NCI-H226 (cell line): ENCODE measurements at places on chromosomes 3 and 15.

DNA sequence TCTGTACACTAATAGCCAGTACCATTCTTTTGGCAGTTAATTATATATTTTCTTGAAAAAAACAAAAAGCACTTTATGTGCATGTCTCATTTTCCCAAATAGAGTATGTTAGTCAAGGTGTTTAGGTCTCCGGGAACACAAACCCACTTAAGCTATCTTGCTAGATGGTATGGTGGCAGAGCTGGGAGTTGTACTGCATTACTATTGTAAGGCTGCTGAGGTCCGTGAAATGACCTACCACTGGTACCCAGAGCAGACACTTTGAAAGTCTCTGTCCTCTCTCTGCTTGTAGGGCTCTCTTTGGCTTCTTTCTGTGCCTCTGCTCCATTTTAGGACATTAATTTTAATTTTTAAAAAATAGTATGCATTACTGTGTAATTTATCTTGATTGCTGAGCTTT, 8.8 kb downstream of the TMOD3 start:
- DNase-seq = no peak

- DNase-seq = no peak
Measured at GRCh38 chr3:123876858-123877257, 7.3 kb downstream of the MYLK start.

- DNase-seq = peak; percentile 99
Measured at GRCh38 chr15:87877114-87877810, 379.3 kb downstream of the NTRK3 start.

DNA sequence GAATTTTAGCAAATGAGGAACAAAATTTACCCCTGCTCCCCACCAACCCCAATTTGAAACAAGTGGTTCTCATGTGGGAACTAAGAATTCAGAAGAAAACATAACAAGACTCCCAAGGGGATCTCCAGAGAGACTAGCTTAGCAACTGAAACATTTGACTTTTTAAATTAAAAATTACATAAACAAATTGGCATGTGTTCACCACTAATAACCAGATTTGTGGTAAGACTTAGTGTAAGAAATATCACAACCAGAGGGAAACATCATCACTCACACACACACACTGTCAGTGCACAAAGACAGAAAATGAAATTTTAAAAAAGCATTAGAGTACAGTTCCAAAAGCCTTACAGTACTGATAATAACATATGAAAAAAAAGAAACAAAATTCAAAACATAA, 348.8 kb downstream of the CGGBP1 start:
- no peak for DNase-seq

- DNase-seq = no peak
Measured at GRCh38 chr3:46923559-46924350, 46.2 kb downstream of the PTH1R start.

DNA sequence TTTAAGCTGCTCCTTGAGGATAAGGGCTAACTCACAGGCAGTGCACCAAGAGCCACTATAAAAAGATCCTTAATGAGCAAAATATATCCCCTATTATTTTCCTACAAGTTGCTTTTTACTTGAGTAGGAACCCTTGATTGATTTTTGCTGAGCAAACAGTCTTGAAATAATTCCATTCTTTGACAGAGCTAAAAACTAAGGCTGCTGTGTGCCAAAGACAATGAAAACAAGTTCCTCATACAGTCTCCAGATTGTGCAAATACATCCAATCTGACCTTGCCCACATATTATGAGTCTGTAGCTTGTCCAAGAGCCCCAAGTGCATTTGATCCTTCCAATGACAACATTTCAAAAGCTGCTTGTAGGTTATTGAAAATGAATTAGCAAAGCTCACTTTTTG, 15.0 kb downstream of the PRKAR2A start:
- DNase-seq = no peak

GRCh38 chr3:10672422-10672821, 143.6 kb upstream of the SLC6A11 start:
- no peak for DNase-seq

- DNase-seq = no peak
Measured at GRCh38 chr3:125150525-125151441, 61.8 kb downstream of the SLC12A8 start.

DNA sequence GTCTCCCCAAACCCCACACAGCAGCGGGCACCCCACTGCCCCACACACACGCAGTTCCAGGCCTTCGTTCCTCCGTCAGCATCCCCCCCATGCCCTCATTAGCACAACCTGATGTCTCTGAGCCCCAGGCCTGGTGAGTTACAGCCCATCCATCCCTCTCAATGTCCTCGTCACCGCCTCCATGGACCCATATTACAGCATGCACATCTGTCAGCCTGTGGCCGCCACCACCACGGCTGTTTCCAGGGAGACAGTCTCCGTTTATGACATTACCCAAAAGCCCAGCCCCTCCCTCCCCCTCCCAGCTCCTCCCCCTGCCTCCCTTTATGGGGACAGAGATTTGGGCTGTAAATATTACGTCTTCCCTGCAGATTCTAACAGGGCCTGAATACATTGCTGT, 143.1 kb upstream of the LINGO1 start:
- DNase-seq = no peak

DNA sequence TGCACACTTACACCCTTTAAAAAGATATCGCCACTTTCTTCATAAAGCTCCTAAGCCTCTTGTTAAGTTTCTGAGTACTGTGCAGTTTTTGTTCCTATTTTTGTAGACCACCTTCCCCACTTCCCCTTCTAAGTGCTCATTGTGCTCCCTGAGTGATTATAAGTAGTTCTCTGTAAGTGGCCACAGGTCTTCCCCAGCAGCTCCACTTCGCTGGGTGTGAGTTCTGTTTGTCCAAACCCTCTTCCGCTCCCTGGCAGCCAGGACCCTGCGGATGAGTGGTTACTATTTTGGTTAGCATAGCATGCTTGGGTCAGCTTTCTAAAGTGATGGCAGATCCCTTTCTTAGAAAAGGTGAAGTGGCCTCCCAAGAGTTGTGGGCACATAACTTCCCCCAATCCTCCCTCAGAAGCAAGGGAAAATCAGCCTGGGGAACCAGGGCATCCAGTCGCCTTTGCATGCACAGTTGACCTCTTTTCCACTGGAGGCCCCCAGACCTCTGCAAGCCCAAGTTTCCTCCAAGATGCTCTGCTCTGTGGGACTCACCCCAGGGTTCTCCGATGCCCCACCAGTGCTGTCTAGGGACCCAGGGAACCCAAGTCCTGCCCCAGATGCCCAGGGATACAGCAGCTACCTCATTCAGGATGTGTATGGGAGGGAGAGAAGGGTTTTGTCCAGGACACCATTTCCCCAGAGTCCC, 69.6 kb downstream of the ATP10A start:
- no peak for DNase-seq

- no peak for DNase-seq
Measured at GRCh38 chr15:77671362-77672056, 38.8 kb upstream of the LINGO1 start.

- DNase-seq = no peak
Measured at GRCh38 chr3:152430223-152431002, 161.7 kb downstream of the MBNL1 start.

DNA sequence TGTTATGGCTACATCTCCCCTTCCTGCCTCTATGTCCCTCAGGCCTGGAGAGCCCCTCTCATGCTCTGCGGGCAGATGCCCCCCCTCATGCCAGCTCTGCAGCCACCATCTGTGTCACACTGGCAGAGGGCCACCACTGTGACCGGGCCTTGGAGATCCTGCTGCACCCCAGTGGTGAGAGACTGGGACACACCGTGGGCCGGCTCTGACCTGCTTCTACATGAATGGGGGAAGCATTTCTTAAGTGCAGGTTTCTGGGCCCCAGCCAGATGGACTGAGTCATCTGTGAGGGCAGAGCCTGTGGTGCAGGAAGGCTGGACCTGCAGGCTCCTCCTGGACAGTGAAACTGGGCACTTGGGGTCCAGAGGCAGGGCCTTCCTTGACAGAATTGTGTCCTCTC, 4.8 kb downstream of the VWA5B2 start:
- DNase-seq = peak; percentile 91

DNA sequence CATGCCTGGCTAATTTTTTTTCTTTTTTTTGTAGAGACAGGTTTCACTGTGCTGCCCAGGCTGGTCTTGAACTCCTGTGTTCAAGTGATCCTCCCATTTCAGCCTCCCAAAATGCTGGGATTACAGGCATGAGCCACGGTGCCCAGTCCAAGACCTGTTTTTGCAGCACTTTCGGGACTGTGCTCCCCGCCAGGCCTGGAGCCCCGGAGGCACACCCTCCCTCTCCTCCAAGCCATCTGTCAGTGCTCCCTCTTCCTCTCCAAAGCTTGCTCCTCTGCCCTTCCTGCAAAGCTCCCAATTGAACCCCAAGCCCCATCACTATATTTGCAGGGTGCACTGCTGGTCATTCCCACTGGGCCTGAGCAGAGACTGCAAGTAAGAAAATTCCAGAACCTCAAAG, 98.1 kb downstream of the CORO2B start:
- DNase-seq = no peak

- DNase-seq = peak; percentile 7
Measured at GRCh38 chr15:76512971-76513370, 176.4 kb downstream of the ISL2 start.

DNA sequence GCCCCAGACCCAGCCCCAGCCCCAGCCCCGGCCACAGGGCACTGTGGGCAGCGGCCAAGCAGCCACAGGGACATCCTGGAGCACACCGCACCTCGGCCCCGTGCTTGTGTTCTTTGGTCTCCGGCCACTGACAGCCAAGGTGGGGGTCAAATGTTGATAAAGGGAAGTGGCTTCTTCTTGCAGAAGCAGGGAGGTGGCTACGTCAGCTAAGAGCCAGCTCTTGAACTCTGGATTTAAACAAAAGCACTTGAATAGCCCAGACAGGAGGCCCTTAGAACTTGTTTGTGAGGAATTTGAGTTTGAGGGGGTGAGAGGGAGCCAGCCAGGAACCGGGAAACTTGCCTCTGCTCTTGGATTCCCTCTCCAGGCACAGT, 135.8 kb upstream of the ABHD17C start:
- DNase-seq = no peak

DNA sequence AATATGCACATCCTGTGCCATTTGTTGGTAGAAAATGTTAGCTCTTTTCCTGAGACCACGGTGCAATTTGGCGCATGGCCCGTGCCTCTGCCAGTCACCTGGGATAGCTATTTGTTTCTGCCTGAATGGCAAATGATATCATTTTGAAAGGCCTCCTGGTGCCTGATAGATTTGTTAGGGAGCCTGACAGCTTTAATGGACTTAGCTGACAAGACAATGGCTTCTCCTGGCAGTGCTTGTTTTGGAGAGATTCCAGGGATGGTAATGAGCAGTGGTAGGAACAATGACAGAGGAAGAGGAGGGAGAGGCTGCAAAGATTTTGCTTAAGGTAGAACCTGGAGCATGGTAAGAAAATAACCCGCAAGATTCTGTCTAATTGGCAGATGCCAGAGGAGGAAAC, 268.5 kb downstream of the CLSTN2 start:
- DNase-seq = no peak

- no peak for DNase-seq
Measured at GRCh38 chr15:101102746-101103145, 149.1 kb downstream of the CHSY1 start.

GRCh38 chr15:78689626-78690025, 48.6 kb upstream of the CHRNB4 start:
- no peak for DNase-seq

DNA sequence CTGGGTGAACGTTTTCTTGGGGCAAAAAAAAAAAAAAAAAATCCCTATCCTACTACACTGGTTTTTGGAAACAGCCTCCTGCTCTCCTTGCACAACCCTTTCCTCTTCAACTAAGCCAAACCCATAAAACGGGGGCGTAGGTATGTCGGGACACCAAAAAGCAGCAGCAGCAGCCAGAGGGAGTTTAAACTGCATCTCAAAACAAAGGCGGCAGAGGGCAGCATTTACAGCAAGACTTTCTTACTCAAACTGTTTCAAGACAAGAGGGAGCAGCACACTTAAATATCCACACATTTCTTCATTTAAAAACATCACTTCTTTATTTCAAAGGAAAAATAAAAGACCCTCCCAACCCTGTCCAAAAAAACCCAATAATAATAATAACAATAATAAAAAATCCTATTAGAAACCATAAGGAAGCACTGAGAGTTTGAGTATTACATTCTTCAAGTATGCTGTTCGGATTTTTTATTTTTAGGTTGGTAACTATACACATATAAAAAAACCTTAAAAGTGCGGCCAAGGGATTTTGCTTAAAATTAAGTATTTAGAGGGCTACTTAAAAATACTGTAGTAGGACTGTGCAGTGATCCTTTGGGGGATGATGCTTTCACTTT, 43.9 kb upstream of the PLXND1 start:
- no peak for DNase-seq

DNA sequence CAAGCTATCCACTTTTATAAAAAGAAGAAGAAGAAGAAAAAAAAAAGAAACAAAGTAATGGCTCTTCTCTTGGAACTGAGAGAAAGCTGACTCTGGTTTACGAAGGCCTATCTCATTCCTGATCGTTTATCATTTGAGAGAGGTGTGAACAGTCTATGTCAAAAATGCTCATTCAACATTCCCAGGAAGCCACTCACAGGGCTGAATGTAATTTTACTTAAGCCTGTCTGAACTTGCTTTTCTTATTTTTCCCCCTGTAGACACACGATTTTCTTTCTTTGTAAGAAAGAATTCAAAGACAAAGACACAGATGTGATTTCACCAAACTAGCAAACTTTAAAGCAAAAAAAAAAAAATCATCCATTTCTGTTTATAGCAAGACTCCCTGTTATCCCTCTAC, 805.8 kb downstream of the FHIT start:
- DNase-seq = no peak

DNA sequence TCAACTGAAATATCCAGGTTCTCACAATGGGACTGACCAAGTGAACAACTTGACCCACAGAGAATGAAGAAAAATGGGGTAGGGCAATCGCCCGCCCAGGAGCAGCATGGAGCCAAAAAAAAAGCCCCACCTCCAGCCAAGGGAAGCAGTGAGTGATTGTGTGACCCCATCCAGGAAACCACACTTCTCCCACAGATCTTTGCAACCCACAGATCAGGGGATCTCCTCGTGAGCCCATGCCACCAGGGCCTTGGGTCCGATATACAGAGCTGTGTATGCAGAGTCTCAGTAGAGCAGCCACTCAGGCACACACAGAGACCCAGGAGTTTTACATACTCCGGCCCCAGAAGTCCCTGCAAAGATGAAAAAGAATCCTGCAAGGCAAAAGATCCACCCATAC, 35.7 kb downstream of the PYGO1 start:
- DNase-seq = no peak

DNA sequence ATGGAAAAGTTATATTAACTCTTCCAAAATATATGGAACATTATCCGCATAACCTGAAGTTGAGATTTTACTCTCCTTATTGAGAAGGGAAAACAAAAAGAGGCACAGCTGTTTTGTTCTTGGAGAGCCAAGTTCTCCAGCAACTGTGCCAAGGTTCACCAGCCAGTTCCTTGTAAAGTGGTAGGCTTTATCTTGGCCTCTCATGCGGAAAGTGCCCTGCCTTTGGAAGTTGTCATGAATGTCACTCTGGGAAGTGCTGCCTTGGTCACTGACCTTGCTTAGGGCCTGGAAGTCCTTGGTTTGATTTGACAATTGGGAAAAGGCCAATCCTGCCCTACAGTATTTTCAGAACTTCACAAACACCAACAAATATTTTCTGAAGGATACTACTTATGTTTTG, 44.2 kb upstream of the THRB start:
- DNase-seq = no peak
